ENCODE measurements at places on chromosomes 4 and X.
A peak's percentile ranks its signal among the peaks of the same experiment; 100 is the strongest.

- DNase-seq, result no peak
These were observed 1068.8 kb downstream of the FAM133A start for GRCh38 chrX:94742772-94743171.

GRCh38 chr4:170068438-170069128 lies 21.2 kb downstream of the AADAT start:
- no peak for DNase-seq

DNA sequence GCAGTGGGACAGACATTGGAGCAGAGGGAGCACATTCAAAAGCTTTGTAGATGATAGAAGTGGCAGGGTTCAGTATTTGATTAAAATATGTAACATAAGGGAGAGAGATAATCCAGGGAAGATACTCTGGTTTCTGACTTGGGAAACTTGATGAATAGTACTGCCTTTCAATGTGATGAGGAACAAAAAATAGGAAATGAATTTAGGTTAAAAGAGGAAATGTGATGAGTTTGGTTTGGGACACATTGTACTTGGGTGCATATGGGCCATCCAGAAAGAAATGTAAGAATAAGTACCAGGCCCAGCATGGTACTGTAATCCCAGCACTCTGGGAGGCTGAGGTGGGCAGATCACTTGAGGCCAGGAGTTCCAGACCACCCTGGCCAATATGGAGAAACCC lies 20.9 kb upstream of the NDNF start:
- DNase-seq, result no peak

DNA sequence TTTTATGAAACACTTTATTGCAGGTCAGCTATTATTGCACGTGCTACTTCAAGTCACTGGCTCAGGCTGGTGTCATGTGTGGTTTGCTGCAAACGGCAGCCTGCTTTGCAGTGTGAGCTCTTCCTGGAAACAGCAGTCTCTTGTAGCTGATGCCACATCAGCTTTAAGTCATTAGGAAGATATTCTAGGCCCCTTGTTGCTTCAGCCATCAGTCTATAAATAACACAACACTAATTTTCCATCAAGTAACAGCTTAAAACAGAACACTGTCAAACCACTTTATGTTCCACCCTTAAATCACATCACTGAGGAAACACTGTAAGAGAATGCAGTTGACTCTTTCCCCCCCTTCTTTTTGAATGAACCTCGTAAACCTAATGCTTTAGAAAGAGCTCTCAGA lies 93.8 kb downstream of the GATB start:
- DNase-seq, result no peak

DNA sequence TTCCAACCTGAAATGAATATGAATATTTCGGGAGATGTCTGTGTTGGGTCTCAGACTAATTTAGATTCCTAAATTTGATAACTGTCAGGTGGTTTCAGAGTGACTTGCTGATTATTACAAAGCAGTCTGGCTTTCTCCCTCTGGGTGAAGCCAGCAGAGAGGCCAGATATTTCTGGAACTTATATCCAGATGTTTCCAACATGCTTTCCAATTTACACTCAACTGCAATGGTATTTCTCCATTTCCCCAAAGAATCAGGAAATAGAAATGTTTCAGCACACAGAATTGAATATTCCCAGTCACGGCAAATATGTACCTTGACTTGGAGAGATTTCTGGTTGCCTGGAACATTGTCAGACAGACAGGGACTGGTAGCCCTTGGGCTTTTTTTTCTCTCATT lies 48.5 kb upstream of the EGFL6 start:
- DNase-seq, result no peak

DNA sequence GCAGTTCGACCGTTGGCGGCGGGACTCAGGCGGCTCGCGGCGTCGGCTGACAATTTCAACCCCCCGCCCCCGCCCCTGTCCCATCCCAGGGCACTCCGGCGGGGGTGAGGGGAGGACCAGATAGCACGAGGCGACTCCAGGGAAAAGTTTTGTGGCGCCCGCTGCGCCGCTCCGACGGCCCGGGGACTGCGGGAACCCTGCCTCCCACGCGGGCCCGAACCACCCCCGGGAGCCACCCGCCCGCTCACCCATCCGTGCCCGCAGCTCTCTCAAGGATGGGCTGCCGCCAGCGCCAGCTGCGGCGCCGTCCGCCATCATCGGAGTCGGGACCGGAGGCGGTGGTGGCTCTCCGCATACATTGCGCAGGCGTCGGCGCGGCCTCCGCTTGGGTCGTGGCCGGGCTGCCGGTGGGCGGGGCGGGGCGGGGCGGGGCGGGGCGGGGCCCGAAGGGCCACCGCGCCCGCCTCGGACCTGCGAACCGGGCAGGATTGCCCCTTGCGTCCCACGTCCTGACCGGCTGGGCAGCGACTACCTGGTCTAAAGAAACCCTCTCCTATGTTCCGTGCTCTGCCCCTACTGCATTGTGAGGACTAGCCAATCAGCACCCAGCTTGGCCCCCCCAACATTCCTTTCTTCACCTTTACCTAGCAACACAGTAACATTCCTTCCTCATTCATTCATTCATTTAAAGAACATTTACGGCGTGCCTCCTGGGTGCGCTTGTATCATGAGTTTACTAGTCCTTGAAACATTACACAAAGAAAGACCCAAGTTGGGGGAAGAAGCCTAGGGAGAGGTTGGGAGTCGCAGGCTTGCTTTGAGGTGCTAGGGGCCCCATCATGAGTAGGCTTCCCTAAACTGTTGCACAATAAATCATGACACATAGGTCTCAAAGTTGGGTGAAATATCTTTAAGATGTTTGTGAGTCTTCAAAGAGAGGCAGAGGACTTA lies at the start of gene MAP7D3:
Gene MAP7D3 (minus strand): TSS at position 360 of the 951 bp plus-strand sequence. CDS start 42 bp downstream, at position 318.
- peak; percentile 62 for DNase-seq

GRCh38 chr4:39484582-39485272 lies 25.9 kb downstream of the LIAS start:
- DNase-seq, result no peak

DNA sequence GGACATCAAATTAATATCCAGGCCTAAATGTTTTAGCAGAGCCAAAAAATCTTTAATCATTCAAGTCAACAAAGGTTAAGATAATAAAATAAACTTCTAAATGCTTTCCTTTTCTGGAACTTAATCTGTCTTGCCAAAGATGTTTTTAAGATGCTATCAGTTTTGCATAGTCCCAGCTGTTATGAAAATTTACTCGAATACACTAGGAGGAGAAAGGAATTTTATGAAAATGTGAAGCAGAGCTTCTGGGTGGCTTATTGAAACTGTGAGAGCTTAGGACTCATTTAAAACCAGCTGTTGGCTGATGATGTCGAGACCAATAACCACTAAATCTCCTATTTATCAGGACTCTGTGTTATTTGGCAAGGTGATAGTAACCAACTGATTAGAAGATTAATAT lies 202.2 kb upstream of the ETNPPL start:
- no peak for DNase-seq

- DNase-seq, result no peak
These were observed 476.3 kb upstream of the ADGRL3 start for GRCh38 chr4:60723796-60724195.

- DNase-seq, result no peak
These were observed 302.7 kb downstream of the KCTD8 start for GRCh38 chr4:44145868-44146267.

- DNase-seq, result no peak
These were observed 53.7 kb downstream of the CLDN22 start for GRCh38 chr4:183266371-183266770.

GRCh38 chr4:95742872-95743271 lies 97.0 kb upstream of the PDHA2 start:
- DNase-seq, result no peak

GRCh38 chr4:21778702-21779101 lies 169.9 kb downstream of the KCNIP4 start:
- DNase-seq, result no peak

DNA sequence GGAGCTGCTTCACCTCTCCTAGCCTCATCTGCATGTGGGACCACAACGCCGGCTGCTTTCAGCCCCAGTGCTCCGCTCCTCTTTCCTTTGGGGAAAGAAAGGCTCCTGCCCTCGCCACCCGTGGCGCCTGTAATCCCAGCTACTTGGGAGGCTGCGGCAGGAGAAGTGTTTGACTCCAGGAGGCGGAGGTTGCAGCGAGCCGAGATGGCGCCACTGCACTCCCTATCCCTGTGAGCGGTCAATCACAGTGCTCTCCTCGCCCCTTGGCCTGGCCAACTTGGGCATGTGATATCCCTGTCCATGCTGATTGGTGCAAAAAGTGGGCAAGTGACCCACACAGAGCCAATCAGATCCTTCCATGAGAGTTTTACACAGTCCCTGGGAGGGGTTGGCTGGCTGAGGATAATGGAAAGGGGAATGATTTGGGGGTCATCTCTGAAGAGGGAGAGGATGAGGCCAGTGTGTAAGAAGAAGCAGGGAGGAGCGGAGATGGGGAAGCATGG lies 56.2 kb downstream of the WFS1 start:
- no peak for DNase-seq

DNA sequence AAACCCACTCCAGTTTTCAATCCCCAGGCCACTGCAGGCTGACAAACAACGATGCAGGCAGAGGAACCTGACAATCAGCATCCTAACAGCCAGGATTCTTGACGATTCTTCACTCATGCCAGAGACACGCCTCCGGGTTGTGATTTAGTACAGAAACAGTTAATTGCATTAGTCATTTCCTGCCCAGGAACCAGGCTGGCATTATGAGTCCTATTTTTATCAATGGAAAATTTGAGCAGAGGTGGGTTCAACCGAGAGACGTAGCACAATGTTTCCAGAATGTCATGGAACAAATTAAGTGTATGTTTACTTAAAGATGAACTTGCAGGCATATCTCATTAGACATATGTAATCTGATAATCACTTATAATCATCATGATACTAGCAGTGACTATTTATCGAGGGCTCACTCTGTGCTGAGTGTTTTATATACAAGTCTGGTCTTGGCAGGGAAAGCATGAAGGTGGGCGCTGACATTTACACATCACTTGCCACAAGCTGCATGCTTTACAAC lies 159.7 kb downstream of the NSUN7 start:
- DNase-seq, result no peak

DNA sequence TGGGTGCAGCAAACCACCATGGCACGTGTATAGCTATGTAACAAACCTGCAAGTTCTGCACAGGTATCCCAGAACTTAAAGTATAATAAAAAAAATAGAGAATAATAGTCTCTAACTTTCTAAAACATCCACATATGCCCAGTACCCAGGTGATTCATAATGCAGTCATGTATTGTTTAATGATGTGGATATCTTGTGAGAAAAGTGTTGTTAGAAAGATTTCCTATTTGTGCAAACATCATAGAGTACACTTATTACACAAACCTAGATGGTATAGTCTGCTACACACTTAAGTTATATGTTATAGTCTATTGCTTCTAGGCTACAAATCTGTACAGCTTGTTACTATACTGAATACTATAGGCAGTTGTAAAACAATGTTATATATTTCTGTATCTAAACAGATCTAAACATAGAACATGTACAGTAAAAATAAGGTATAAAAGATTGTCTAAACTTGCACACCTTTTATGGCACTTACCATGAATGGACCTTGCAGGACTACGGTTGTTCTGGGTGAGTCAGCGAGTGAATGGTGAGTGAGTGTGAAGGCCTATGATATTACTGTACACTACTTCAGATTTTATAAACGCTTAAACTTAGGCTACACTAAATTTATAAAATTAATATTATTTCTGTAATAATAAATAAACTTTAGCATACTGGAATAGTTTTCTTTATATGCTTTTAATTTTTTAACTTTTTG lies 232.2 kb upstream of the SLIT2 start:
- DNase-seq, result no peak

DNA sequence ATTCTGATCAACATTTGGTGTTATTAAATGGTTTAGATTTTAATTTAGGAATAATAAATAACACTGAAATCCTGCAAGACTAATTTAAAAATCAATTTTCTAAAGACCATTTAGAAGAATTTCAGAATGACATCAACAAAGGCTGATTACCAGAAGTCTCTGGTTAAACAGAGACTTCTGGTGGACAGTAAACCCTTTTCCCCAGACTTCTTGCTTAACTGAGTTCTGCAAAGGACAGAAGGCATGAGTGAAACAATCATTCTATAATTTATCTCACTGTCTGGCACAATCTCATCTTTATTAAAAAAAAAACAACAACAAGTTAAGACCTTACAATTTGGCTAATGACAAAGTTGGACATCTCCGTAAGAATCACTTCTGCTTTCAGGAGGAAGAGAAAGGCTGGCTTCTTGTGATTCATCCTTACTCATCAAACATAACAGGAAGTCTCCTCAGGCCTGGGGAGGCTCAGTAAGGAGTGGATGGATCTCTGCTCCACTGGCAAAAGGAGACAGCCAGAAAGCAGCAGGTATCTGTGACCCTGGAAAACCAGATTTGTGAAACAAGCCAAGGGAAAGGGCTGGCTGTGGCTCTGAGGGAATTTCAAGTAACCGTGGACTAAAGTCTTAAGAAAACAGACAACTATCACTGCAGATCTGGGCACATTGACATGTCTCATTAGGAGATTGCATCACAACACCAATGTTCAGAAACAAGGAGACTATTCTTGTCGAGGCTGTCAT lies 908 bp upstream of the TLR6 start:
- DNase-seq, result no peak
